ENCODE measurements at places on chromosomes 3 and 15. TPM values are rescaled to one million over a fixed set of nuclear protein-coding genes. Genes with fewer than 3 reads are reported as not detected.

NSUN3 gene
- polyA plus RNA-seq = 6.8 TPM

SH3GL3 gene
- polyA plus RNA-seq = not detected

DNA sequence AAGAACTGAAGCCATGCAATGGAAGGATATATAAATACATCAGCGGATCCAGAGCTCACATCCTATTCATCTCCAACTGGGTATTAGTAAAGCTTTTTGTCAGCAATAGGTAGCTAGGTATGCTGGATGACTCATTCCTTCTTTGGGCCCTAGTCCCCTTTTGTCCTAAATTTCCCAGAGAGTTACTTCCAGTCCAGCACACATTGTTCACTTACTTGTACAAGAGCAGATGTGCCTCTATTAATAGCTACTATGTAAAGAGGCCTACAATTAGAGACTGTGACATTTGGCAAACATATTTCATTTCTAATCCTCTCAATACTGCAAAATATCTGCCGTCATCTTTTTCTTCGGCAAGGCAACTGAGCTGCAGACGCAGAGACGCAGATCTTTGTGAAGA lies 1.7 kb upstream of the SLC4A7 start:
- DNase-seq = no peak
- no peak overlapping the region for H3K27ac ChIP-seq
- H3K27me3 ChIP-seq = no peaks in the 10 kb centered on the region
- no peaks in the 10 kb centered on the region for H3K36me3 ChIP-seq
- H3K4me3 ChIP-seq = no peak overlapping the region
- peaks cover 16% of the 10 kb centered on the region for H3K4me1 ChIP-seq

SLC27A2 gene
- polyA plus RNA-seq = 3.0 TPM

EPHB1 gene
- polyA plus RNA-seq = 0.10 TPM

DNA sequence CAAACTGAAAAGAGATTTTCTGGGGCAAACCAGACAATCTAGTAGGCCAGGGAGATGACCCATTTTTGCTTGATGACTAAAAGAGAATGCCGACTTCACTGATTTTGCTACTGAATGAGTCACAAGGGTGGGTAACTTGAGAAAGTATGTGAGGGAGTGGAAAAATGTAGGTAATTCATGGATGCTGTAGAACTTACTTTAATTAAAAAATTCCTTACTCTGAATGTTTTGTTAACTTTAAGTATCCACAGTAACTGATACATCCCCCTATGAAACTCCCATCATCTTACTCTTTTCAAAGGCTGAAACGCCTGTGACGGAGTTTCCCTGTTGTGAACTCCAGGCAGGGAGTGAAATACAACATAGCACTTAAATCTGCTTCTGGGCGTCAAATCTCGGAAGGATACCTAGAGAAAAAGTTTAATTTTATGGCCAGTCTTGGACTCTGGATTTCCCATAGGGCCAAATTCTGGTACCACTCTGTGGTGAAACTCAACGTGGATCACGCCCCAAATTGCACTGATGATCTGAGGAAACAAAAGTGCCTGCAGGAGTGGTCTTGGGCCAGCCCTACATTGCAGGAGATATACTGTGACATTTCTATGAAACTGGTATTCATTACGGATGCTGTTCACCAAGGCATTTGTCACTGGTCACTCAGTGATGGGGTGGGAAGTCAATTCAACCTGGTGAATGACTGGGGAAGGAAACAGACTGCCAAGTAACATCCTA lies 24.0 kb downstream of the GOLIM4 start:
- H3K4me3 ChIP-seq = no peak overlapping the region
- H3K27ac ChIP-seq = no peak overlapping the region
- DNase-seq = no peak
- no peaks in the 10 kb centered on the region for H3K36me3 ChIP-seq

- H3K36me3 ChIP-seq = no peaks in the 10 kb centered on the region
- H3K27ac ChIP-seq = no peak overlapping the region
- H3K4me1 ChIP-seq = peaks cover 9% of the 10 kb centered on the region
- no peak overlapping the region for H3K4me3 ChIP-seq
- no peaks in the 10 kb centered on the region for H3K27me3 ChIP-seq
- DNase-seq = no peak
Measured at GRCh38 chr3:186255703-186256331, 106.2 kb downstream of the DGKG start.

DNA sequence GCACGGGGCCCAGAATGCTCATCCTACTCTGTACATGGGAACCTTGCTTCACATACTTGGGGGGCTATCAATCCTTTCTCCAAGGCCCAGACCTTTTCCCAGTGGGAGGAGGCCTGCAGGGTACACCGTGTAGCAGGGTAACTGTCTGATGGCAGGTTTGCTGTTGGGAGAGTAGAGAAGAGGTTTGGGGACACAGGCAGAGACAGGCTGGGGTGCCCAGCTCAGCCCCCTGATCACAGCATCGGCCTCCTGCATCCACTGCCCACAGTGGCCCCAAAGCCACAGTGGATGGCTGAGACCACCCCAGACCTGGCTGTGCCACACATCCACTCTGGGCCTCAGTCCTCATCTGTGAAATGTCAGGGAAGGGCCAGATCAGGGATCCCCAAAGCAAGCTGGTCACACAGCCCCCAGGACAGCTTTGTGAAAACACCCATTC lies 5.6 kb downstream of the CHRNA3 start:
- no peaks in the 10 kb centered on the region for H3K4me1 ChIP-seq
- H3K4me3 ChIP-seq = no peak overlapping the region
- H3K27me3 ChIP-seq = peaks cover 8% of the 10 kb centered on the region
- DNase-seq = no peak

DNA sequence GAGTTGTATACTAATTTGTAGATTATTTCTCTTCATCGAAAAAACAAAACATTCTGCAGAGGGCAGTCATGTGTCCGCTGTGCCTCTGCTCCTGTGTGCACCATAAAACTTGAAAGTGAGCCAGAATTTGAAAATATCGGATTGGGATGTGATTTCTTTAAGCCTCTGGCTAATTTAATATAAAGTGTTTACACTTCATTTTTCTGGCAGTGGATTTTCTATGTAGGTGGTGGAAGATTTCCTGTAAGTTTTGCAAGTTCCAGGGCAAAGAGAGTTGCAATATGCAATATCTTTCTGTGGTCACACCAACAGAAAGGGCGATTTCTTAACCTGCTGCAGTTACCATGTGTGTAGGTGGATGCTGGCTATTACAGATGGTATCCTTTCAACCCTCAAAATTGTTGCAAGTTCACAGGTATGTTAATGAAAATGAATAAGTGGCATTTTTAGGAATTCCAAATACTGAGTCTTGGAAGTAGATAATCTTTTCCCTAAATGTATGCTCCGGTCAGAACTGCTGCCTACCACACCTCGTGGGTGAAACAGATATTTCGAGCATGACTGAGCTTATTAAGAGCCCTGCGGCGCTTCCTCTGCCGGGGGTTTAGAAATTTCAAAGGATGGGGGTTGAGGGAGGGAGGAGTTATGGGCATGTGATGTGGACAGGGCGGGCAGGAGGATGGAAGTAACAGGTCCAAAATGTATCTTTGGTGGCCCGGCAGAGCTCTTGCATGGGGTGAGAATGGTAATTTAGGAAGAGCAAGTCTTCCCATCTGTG lies 134.0 kb downstream of the PGPEP1L start:
- H3K36me3 ChIP-seq = no peaks in the 10 kb centered on the region
- H3K4me3 ChIP-seq = no peak overlapping the region
- no peaks in the 10 kb centered on the region for H3K27me3 ChIP-seq
- H3K27ac ChIP-seq = no peak overlapping the region
- DNase-seq = no peak
- peaks cover 14% of the 10 kb centered on the region for H3K4me1 ChIP-seq

DNA sequence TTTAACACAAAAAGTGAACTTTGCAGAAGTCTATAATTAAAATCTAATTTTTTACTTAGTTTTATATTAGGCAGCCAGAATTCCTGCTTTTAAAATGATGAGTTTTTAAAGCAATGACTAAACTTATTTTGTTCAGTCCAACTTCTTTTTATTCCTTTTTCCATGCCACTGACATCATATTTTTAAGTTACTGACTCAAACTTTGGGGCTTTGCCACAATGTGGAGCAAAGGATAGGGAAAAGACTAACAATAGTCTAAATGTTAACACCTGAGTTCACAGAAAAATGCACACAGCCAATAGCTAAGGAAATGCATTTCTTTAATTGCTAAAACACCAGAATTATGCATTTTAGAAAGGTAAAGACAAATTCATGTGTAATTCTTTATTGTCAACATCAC lies 647.6 kb upstream of the DPPA4 start:
- H3K27ac ChIP-seq = no peak overlapping the region
- no peaks in the 10 kb centered on the region for H3K36me3 ChIP-seq
- no peak overlapping the region for H3K4me3 ChIP-seq
- no peaks in the 10 kb centered on the region for H3K4me1 ChIP-seq

- no peak for DNase-seq
- no peak overlapping the region for H3K4me3 ChIP-seq
- no peaks in the 10 kb centered on the region for H3K4me1 ChIP-seq
- peaks cover 9% of the 10 kb centered on the region for H3K36me3 ChIP-seq
Measured at GRCh38 chr15:50576166-50576565, 29.7 kb upstream of the USP50 start.

- H3K4me3 ChIP-seq = no peak overlapping the region
- H3K36me3 ChIP-seq = no peaks in the 10 kb centered on the region
- no peaks in the 10 kb centered on the region for H3K4me1 ChIP-seq
- no peaks in the 10 kb centered on the region for H3K27me3 ChIP-seq
- DNase-seq = no peak
Measured at GRCh38 chr3:154972951-154973350, 107.2 kb upstream of the MME start.

GUCA1C gene
- polyA plus RNA-seq = not detected

All from CD8-positive, alpha-beta memory T cell (primary cell).